ENCODE measurements at places on chromosomes 2 and 18. TPM values are rescaled to one million over a fixed set of nuclear protein-coding genes. Genes with fewer than 3 reads are reported as not detected.

The UGT1A5 gene
- not detected for total RNA-seq

DNA sequence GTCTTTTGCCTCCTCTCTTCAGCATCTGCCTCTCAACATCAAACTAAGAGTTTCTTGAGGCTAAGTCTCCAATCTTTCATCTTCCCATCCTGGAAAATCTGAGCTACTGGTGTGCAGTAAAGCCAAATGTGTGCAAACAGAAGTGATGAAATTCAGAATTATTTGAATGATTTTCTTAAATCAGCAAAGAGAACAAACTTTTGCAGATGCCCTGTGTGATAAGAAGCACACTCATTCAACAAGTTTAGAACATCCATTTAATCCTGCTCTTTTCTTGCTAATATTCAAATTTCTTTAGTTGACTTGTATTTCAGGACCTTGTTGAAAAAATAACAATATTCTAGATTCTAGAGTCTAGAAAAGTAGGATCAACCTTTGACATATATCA, 1374.9 kb upstream of the CELF4 start:
- H3K27me3 ChIP-seq, result no peaks in the 10 kb centered on the region
- peaks cover 29% of the 10 kb centered on the region for H3K36me3 ChIP-seq
- H3K4me3 ChIP-seq, result no peak overlapping the region
- H3K27ac ChIP-seq, result no peak overlapping the region

GRCh38 chr18:22734791-22735627, 198.1 kb upstream of the RBBP8 start:
- no peak for DNase-seq
- peaks cover 9% of the 10 kb centered on the region for H3K4me1 ChIP-seq
- no peaks in the 10 kb centered on the region for H3K27me3 ChIP-seq
- H3K27ac ChIP-seq, result no peak overlapping the region
- H3K36me3 ChIP-seq, result no peaks in the 10 kb centered on the region

The DYNAP gene
- total RNA-seq, result 0.46 TPM

- peak; percentile 30 for DNase-seq
- H3K36me3 ChIP-seq, result no peaks in the 10 kb centered on the region
- H3K4me3 ChIP-seq, result peak overlapping the region; percentile 0
- peaks cover 39% of the 10 kb centered on the region for H3K4me1 ChIP-seq
- no peaks in the 10 kb centered on the region for H3K27me3 ChIP-seq
These were observed 62.5 kb downstream of the CERS6 start for GRCh38 chr2:168518555-168519066.

The IRS1 gene
- total RNA-seq, result 18.6 TPM

DNA sequence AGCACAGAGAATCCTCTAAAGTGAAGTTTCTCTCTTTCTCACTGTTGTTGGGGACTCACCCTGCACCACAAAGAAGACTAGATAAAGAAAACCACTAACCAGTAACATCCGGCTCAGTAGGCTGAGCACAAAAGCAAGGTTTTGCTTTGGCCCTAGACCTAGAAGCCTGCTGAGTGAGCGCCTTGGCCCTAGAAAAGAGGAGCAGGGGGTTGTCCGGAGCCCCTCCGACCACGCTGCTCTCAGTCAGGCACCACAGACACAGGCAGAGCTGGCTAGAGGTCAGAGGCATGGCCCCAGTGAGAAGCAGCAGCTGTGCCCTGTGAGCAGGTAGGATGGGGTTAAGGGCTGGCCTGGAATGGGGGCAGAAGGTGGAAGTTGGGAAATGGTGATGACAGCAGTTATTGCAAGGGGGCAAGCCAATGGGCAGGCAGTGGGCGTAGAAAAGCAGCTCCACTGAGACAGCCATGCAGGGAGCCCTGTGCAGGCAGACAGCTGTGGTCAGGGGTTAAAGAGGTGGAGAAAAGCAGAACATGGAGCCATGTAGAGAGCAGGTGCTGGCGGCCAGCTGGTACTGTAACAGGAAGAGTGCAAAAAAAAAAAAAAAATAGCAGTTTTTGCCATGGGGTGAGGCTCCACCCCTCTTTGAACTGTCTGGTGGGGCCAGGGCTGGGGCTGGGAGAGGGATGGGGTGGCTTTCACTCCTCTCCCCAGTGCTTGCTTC, 36.9 kb upstream of the SLC14A1 start:
- no peaks in the 10 kb centered on the region for H3K36me3 ChIP-seq
- no peak for DNase-seq
- peaks cover 29% of the 10 kb centered on the region for H3K4me1 ChIP-seq

GRCh38 chr18:36186461-36187192, 670 bp upstream of the MOCOS start:
- H3K4me3 ChIP-seq, result peak overlapping the region; percentile 80
- DNase-seq, result peak; percentile 65
- no peak overlapping the region for H3K27ac ChIP-seq
- peaks cover 1% of the 10 kb centered on the region for H3K36me3 ChIP-seq
- H3K27me3 ChIP-seq, result peaks cover 51% of the 10 kb centered on the region

Data from WTC11 (cell line).